ENCODE measurements at places on chromosomes 3 and 15.

DNA sequence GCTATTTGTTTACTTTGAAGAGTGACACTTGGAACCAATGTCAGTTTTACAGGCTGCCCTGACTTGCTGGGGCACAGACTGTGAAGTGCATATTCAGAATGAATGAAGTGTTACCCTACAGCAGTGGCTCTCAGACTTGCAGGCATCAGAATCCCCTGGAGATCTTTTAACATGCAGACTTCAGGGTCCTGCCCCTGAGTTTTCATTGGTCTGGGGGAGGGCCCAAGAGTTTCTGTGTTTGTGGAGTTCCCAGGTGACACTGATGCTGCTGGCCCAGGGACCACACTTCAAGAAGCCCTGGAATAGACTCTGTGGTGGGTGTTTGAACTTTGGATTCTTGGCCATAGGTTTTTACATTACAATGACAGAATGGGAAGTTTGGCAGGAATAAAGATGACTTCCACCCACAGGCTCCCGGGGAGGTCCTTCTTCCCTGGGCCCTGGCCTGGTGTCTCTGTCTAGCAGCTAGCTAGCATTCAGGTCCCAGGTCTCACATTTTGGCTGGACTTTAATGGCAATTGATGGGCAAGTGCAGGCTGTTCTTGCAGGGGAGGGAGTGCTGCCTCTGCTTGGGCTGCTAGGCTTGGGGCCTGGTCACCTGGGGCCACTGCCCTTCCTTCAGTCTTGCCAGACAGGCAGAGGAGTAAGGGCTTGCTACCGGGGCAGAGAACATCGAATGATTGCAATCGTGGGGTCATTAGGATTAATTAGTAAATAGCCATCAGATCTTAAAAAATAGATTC lies 149.0 kb downstream of the APBA2 start:
- DNase-seq: no peak

DNA sequence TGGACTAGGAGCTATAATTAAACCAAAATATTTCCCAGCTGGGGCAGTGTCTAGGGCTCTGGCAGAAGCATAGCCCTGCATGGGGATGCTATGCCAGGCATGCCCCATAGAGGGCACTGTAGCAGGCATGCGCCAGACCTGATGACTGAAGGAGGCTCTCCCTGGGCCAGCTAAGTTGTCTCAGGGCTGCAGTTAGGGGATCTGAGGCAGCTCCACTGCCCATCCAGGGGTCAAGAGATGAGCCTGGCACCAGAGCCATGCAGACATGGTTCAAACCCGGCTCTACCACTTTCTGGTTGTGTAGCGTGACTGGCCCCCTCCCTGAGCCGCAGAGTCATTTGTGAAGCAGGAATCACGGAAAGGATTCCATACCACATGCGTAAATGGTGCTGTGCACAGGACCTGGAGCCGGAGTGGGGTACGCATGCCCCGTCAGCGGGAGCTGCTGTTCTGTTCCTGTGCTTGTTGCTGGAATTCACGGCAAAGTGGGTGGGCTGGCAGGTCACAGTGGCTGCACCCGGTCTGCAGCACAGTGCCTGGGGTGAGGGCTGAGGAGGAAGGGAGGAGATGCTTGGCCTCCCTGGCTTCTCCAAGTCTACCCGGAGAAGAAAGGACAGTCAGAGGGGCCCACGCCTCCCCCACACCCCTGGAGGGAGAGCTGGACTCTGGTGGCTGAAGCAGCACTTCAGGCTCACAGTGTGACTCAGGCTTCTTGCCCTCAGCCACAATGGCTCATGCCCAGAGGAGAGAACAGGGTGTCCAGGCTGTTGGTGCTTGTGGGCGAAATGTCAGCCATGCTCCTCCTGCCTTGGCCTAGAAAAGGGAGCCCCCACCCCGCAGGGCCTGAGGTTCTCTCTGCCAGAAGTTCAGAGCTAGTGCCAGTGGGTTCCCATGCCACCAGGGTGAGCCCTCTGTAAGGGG lies 43.1 kb downstream of the DNASE1L3 start:
- DNase-seq: peak; percentile 39

- DNase-seq: no peak
These were observed 44.0 kb downstream of the SYNM start for GRCh38 chr15:99148851-99149276.

GRCh38 chr3:141686466-141687291 lies 51.4 kb upstream of the RNF7 start:
- DNase-seq: peak; percentile 53

DNA sequence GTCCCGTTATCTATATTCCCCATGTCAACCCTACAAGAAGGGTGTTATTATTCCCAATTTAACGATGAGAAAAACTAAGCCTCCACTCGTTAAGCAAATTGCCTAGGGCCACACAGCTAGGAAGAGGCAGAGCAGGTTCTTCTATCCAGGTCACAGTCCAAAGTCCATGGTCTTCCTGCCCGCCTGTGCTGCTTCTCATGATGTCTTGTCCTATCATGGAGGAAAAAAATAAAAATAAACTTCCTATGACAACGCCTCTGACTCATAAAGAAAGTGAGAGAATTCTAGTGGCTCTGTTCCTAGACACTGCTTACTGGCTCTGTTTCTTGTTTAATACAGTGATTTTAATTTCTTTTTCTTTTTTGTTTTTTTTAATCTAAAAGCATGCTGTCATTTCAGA lies 9.7 kb downstream of the COL8A1 start:
- DNase-seq: peak; percentile 61

DNA sequence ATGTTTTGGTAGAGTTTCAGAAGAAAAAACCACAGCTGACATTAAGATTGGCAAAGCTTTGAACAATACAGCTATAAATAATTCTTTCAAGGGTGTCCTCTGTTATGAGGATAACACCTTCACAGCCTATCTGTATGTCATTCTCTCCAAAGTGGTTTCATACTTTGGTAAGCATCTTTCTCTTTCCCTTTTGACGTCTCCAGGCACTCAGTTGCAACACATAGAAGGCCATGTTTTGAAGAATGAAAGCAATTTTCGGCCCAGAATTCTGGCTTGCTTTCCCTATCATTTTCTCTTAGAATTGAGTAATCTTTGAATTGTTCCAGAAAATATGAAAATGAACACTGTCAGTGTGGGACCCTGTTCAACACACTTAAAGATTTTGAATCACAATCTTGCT lies 200.0 kb upstream of the CBLB start:
- DNase-seq: no peak

GRCh38 chr3:62811119-62811518 lies 64.1 kb downstream of the CADPS start:
- no peak for DNase-seq

DNA sequence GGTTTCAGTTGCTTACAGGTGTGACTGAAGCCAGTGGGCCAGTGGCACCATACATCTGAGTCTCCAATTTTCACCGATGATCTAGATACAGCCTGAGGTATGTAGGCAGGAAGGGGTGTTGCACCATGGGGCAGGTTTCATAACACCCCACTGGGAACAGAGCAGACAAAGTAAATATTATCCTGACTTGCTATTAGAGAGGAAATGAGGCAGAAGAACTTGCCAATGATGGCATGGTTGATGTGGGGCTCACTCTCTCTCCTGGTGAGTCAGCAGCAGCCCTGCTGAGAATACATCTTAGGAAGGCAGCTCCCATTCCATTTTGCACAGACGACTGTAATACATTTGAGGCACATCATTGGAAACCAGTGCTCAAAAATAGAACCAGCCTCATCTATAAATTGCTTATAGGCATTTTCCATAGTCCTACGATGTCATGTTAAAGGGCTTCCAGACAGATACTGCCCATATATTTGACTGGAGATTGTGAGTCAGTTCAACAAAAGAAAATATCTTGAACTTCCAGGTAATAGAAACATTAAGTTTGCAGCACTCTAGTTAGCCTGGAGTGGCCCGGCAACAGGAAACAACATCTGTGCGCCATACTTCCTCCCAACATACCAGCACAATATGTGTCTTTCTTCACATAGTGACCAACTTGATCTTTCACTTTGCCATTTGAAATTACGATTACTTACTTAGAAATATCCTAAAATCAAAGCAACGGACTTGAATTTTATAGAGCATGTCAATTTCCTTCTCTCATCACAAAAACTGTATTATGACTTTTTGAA lies 175.5 kb downstream of the NECTIN3 start:
- DNase-seq: peak; percentile 98

- no peak for DNase-seq
These were observed 81.8 kb downstream of the LRIG1 start for GRCh38 chr3:66419036-66419435.

- DNase-seq: no peak
These were observed 420.2 kb downstream of the FOXP1 start for GRCh38 chr3:71163198-71163918.

DNA sequence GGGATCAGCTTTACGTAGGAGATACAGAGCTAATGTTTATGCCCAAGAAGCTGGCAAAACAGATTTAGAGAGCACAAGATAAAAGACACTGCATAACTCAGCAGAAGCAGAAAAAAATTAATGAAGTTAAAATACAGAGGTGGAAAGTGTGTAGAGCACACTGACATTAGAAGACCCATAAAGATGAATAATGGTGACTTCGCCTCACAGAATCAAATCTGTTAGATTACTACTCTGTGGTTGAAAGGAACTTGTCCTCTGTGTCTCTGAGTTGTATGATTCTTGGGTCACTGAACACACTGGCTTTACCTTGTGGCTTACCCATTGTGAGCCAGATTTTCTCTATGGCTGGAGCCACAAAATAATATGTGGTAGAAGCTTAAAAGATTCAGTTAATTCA lies 224.4 kb downstream of the PLCH1 start:
- no peak for DNase-seq

GRCh38 chr15:78177447-78177873 lies 28.3 kb downstream of the IDH3A start:
- DNase-seq: peak; percentile 15

- DNase-seq: no peak
These were observed 59.1 kb upstream of the SPATA12 start for GRCh38 chr3:57001356-57001755.

DNA sequence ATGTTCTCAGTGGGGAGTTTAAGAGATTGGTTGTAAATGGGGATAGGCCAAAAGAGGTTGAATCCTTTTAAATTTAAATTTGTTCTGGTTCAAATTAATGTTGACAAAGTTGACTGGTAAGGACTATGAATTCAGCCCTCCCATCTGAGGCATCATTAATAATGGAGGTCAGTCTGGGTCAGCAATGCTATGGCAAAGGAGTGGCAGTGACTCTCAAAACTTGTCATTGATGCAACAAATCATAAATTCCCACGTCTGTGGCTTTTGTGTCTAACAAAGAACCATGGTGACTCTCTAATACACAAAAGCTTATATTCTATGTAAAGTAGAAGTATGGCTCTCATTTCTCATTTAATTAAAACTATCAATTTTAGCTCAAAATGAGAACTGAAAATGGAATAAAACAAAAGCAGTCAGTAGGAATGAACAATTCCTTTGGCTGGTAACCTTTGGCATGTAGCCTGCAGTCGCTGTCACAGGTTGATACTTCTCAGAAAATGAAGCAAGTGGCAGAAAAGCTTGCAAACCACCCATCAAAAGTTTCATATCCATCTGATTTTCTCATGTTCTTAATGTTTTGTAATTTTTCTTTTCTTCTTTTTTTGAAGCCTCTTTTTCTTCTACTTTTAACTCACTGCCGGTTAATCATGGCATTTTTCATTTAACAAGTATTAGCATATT lies 12.2 kb upstream of the ZBED2 start:
- peak; percentile 24 for DNase-seq

All from bronchial epithelial cell (primary cell).